ENCODE measurements at places on chromosomes 3 and 15.
A peak's percentile ranks its signal among the peaks of the same experiment; 100 is the strongest.

DNA sequence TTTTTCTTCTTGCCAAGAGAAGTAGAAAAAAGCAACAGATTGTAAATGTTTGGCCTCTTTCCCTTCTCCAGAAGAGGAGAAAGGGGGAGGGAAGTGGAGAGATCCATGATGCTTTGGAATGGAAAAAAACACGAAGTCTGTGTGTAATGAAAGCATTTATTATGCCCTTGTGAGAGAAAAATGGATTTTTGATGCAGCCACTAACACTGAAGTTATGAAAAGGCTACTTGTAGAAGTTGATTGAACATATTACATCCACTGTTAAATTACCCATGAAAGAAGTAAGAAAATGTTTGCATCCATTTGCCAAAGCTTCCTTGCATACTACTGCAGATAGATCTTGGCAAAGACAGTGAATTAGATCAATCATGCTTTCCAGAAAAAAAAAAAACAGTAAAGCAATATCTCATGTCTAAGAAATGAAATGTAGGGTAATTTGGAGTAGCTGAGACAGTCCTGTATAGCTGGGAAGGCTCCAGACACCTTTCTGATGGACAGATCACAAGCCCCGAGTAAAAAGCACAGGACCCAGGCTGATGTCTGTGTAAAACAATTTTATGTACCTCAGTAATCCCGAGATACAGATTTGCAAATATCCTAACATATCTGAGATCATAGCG, 295.5 kb downstream of the PLOD2 start:
- no peak for DNase-seq

DNA sequence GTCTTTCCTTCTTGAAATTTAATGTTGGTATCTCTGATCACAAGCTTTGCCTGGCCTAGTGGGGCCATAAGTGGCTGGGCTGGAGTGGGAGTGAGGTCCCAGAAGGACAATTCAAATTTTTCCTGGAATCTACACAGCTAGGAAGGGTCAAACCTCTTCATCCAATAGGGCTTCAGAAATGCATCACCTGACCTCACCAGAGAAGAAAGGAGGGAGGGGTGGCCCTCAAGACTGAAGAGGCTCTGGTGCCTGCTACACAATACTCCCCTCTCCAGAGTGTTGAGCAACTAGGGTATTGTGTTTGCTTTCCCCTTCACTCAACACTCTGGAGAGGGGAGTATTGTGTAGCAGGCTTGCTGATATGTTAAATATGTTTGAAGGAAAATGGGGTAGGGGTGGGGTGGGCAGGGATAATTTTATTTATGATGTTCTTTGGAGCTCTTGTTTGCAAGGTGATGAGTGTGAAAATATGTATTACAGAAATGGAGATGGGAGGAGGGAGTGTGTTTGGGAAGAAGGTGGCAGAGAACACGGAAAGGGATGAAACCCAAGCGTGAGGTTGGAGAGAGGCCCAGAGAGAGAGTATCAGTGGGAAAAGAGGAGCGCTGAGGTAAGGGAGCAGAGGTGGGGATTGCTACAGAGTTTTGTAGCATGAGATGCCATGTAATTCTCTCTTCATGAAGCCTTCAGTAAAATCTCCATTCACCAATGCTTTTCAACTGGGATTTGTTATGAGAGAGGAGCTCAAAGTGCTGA, 5.7 kb upstream of the KLHL24 start:
- no peak for DNase-seq

GRCh38 chr3:178206521-178206920, 329.7 kb upstream of the KCNMB2 start:
- DNase-seq, result no peak

GRCh38 chr3:15316998-15317435, 15.4 kb downstream of the SH3BP5 start:
- no peak for DNase-seq

- DNase-seq, result peak; percentile 69
Measured at GRCh38 chr3:186789554-186790260, 6.3 kb downstream of the EIF4A2 start.

GRCh38 chr3:40655551-40655950, 130.8 kb downstream of the ZNF621 start:
- no peak for DNase-seq

DNA sequence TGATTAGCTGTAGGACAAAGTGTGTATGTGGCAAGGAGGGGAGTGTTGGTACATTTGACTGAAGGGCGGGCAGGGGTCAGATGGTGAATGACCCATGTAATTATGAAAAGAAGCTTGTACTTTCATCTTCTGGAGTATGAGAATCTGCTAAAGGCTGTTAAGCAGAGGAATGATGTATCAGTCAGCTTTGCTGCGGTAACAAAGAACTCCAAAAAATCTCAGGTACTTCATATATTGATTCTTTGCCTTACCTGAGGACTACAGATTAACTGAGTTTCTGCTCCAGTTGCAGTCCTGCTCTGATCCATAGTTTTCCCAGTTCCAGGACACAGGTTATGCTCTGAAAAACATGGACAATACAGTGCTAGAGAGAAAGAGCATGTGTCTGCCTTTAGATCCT, 115.1 kb downstream of the NEK11 start:
- DNase-seq, result no peak

GRCh38 chr3:20068512-20069177, 28.4 kb downstream of the KAT2B start:
- DNase-seq, result no peak

- no peak for DNase-seq
Measured at GRCh38 chr3:98869391-98869790, 32.1 kb downstream of the DCBLD2 start.

GRCh38 chr15:52844823-52845222, 54.7 kb upstream of the ONECUT1 start:
- DNase-seq, result no peak

DNA sequence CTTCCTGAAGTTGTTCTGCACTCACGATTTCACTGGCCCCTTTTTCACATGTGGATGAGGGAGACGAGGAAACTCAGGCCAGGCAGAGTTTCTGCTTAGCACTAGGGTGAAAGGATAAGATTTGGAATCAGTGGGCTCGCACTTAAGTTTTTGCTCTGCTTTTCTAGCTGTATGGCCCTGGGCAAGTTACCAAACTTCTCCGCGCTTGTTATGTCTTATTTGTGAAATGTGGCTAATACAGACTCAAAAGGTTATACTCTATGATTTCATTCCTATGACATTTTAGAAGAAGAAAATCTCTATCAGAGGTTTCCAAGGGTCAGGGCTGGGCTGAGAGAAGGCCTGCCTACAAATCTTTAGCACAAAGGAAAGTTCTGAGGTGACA, 191.9 kb upstream of the LRIG1 start:
- no peak for DNase-seq

- no peak for DNase-seq
Measured at GRCh38 chr3:72303926-72304325, 519.0 kb upstream of the PROK2 start.

GRCh38 chr3:127141921-127142730, 50.8 kb upstream of the PRR23E start:
- DNase-seq, result no peak

DNA sequence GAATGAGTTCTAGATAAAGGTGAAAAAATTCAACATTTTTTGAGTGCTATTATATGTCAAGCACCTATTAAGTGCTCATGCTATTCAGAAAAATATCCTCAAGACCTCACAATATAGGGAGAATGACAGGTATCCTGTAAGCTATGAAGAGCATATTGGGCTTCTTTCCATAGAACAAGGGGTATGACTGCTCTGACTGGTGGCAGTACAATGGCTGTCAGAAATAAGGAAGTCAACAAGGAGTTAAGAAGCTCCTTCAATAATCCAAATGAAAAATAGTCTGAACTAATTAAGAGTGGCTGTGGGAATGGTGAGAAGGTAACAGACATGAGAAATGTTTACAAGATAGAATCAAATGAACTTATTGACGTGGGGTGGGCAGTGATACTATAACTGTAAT, 24.7 kb downstream of the NPTN start:
- DNase-seq, result peak; percentile 43

GRCh38 chr15:72342385-72342784, 22.4 kb upstream of the CELF6 start:
- peak; percentile 62 for DNase-seq

- DNase-seq, result peak; percentile 67
Measured at GRCh38 chr3:38651153-38651789, 1.8 kb upstream of the SCN5A start.

GRCh38 chr3:87791248-87792027, 267.4 kb downstream of the CGGBP1 start:
- no peak for DNase-seq

- no peak for DNase-seq
Measured at GRCh38 chr15:92011611-92012367, 158.3 kb downstream of the SLCO3A1 start.

- no peak for DNase-seq
Measured at GRCh38 chr3:155325263-155325835, 31.9 kb upstream of the STRIT1 start.

DNA sequence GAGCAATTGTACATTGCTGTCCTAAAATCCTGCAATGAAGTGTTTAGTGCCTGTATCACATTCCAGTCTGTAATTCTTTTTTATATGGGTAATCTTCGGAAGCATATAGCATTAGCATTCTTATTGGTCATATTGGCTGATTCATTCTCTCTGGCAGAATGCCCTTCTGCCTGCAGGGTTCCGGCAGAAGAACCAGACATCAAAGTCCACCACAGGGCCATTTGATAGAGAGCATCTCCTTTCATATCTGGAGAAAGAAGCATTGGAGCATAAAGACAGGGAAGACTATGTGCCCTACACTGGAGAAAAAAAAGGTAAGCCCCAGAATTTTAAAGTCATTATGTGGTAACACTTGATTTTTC, 39.6 kb downstream of the TMOD3 start:
- DNase-seq, result no peak

GRCh38 chr3:117350371-117350770, 640.8 kb downstream of the TUSC7 start:
- DNase-seq, result no peak

- DNase-seq, result no peak
Measured at GRCh38 chr15:63334821-63335220, 46.8 kb downstream of the CA12 start.

DNA sequence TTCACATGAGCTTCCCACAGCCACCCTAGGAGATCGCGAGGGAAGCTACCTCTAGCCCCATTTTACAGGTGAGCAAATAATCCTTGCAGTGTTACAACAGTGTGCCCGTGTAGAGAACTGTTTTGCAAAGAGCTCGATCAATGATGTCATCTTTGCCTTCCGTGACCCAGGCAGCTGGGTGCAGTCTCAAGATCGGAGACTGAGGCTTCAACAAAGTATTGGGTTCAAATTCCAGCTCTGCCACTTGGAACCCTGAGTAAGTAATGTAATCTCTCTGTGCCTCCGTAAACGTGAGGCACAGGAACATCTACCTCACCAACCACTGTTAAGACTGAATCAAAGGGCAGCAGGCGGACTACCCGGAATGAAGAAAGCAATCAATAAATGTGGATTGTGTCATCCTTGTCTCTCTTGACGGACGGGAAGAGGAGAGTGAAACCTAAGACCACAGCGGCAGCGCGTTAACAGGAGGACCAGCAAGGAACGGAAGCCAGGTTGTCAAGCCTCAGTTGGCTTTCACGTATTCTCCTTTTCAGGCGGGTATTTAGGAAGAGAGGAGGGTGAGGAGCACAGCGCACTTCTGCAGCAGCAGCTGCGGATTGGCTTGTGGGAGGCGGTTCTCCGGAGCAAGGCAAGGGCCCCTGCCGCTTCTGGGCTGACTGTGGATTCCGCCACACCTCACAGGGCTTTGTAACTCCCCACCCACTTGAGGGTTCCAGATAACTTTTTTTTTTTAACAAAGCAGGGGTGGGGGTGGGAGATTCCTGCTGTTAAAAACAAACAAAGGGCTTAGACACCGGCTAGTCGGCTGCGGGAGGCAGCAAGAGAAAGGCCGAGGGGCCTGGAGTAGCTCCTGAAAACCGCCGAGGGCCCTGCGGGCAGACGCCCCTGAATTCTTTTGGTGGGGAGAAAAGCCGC, 1.5 kb upstream of the SMAD3 start:
- DNase-seq, result no peak

DNA sequence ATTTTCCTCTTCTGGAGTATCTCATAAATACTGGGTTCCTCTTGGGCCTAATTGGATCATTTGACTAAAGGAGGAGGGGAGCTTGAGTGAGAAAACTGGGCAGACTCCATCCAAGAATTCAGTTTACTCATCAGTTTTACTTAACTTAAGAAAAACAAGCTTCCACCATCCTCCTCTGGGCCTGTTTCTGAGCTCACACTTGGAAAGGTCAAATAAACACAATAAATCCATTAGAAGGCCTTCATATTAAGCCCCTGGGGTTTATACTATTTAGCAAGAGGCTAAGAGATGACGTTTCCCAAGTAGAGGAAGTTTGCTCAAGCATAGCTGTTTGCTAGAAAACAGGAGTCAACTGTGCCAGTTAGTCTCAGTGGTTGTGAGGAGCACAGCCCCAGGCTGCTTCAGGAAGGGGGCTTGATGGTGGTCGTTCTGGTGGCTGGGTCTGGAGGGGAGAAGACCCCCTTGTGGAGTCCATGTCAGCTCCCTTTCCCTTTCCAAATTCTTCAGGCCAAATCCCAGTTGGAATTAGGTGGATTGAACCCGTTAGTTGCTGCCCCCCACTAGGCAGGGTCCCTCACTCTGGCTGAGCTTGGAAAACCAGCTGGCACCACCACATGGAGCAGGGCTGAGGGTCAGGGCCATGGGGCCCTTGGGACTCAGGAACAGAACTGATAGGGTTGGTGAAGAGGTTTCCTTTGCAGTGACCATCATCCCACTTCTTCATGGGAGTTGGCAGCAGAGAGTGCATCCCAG, 64.8 kb downstream of the SPSB4 start:
- no peak for DNase-seq

DNA sequence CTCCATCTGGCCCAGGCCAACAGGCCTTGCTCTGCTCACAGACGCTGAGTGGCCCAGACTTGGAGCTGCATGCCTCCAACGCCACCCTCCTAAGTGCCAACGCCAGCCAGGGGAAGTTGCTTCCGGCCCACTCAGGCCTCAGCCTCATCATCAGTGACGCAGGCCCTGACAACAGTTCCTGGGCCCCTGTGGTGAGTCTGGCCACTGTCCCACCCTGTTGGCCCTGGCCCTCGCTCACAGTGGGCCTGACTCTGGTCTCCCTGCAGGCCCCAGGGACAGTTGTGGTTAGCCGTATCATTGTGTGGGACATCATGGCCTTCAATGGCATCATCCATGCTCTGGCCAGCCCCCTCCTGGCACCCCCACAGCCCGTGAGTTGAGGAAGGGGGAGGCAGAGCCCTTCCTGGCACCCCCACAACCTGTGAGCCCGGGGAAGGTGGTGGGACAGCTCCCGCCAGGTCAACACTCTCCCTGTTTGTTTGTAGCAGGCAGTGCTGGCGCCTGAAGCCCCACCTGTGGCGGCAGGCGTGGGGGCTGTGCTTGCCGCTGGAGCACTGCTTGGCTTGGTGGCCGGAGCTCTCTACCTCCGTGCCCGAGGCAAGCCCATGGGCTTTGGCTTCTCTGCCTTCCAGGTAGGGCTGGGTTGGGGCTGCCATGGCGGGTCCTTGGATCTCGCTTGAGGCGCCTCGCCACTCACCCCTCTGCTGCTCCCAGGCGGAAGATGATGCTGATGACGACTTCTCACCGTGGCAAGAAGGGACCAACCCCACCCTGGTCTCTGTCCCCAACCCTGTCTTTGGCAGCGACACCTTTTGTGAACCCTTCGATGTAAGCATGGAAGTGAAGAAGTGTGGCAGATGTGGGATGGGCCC, 10.0 kb downstream of the NT5DC2 start:
- DNase-seq, result no peak

Data from Kasumi-1 (cell line).